Fibroblast of skin of right biceps (primary cell): ENCODE measurements at places on chromosomes 11 and 22.

GRCh38 chr11:23859087-23859486, 637.8 kb upstream of the LUZP2 start:
- no peak for DNase-seq

GRCh38 chr22:26725012-26725676, 67.8 kb downstream of the MIAT start:
- no peak for DNase-seq

- no peak for DNase-seq
Measured at GRCh38 chr11:71384561-71384960, 63.6 kb downstream of the DHCR7 start.

- DNase-seq, result no peak
Measured at GRCh38 chr11:127052404-127052803, 51.8 kb upstream of the KIRREL3 start.

GRCh38 chr11:91749251-91749650, 475.4 kb upstream of the FAT3 start:
- no peak for DNase-seq

GRCh38 chr11:76732643-76733042, 50.5 kb upstream of the TSKU start:
- no peak for DNase-seq

DNA sequence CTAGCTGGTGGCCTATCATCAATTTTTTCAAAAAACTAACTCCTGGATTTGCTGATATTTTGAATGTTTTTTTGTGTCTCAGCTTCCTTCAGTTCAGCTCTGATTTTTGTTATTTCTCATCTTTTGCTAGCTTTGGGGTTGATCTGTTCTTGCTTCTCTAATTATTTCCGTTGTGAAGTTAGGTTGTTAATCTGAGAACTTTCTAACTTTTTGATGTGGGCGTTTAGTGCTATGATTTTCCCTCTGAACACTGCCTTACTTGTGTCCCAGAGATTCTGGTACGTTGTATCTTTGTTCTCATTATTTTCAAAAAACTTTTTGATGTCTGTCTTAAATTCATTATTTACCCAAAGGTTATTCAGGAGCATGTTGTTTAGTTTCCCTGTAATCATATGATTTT, 19.1 kb downstream of the NARS2 start:
- DNase-seq, result no peak

- no peak for DNase-seq
Measured at GRCh38 chr22:32967386-32968101, 90.6 kb downstream of the SYN3 start.

DNA sequence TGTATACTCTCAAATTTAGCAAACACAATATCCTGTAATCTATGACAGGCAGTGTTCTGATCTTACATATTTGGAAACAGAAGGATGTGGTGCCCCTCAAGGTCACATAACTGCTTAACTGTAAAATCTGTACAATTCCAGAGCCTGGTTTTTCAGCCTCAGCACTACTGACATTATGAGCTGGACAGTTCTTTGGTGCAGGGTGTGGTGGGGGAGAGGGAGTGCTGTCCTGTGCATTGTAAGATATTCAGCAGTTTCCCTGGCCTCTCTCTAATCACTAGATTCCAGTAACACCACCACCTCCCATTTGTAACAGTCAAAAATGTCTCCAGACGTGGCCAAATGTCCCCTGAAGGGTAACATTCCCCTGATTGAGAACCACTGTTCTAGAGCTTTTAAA, 1.8 kb upstream of the OR5B21 start:
- no peak for DNase-seq

DNA sequence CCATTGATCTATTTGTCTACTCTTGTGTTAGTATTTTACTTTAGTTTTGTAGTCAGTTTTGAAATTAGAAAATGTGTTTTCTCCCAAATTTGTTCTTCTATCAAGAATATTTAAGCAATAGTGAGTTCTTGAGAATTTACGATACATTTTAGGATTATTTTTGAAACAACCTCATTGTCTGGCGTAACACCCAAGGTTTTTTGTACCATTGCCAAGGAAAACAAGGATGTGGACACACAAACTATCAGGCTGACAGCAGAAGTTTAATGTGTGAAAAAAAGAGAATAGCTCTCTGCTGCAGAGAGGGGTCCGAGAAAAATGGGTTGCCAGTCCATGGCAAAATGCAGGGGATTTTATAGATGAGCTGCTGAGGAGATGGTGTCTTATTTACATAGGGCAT, 865.1 kb upstream of the CNTN5 start:
- DNase-seq, result no peak

DNA sequence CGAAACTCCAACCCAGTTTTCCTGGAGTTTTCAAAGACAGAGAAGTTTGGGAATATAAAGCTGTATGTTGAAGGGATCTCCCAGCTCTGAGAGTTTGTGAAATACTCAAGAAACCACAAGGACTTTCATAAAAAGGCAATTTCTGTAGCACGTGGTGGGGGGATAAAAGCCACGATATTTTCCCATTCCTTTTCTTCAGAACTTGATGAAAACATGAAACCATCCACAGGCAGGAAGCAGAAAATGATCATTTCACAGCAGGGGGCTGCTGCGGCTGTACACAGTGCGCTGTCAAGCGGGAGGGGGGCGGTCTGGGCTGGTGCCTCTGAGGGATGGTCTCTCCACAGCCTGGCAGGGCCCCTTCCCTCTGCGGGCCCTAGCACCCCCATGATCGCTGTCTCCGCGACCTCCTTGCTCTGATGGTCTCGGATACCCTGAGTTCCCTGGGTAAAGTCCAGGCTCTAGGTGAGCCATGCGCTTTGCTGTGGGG, 423.2 kb downstream of the MN1 start:
- DNase-seq, result peak; percentile 79

DNA sequence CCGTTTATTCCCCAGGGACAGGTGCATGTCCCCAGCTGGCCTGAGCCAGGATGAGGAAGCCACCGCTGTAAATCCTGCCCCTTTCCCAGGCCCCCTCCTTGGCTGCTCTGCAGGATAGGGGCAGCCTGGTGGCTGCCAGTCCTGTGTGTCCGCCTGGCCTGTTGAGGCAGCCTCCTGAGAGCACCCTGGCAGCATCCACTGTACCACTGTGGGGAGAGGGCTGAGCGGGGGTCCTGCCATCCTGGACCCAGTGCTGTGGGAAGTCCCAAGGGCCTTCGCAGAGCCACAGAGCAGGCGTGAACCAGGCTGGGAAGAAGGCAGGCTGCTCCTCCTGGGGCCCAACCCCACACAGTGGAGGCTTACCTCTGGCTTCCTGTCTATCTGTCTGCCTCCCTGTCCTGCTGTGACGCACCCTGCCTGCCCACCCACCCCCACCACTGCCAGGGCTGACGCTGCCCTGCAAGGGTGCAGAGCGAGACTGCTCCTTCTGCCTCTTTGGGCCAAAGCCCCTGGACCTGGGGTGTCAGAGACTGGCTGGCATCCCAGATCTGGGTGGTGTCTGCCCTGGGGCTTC, 8.4 kb downstream of the KCTD17 start:
- no peak for DNase-seq

DNA sequence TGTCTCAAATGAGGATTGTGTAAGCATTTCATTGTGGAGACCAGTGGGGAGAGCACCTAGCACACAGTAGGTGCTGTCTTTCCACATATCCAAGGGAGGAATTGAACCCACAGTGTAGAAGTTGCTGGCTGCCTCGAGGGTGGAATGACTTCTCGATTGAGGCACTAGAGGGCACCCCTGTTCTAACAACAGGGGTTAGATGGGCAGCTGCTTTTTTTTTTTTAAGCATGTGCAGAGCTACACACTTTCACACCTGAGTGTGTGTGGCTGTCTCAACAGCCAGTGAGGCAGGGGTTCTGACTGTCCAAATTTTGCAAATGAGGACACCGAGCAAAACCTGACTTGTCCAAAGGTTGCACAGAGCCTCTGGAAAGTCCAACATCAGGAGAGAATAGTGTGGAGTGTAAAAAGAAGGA, 118.2 kb upstream of the CRYBB3 start:
- peak; percentile 6 for DNase-seq

DNA sequence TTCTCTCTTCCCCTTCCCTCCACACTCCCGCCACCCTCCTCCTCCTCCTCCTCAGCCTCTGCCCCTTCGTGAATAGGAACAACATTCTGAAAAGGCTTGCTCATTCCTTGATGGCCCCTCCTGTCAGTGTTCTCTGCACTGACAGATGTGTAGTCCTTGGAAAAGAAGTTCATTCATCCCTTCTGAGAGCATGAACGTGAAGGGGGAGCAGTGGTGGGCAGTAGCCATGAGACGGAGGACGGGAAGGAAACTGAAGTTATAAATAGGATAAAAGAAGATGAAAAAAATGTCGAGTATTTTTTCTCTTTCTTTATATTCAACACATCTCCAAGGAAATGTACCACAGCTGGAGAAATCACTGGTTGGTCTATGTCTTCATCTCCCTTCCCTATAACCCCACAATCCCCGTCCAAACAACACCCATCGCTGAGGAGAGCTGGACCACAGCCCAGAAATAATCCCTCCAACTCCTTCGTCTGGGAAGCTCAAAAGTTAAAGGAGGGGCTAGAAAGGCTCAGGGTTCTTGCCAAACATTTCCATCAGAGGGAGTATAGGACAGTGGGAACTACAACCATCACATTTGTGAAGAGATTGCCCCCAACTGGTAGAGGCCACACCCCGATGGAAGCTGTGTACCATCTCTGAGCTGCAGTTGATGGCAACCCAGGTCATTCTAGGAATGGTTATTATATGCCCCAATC, 33.5 kb downstream of the ETS1 start:
- peak; percentile 78 for DNase-seq

GRCh38 chr11:10375280-10375971, 70.6 kb downstream of the ADM start:
- DNase-seq, result peak; percentile 98

DNA sequence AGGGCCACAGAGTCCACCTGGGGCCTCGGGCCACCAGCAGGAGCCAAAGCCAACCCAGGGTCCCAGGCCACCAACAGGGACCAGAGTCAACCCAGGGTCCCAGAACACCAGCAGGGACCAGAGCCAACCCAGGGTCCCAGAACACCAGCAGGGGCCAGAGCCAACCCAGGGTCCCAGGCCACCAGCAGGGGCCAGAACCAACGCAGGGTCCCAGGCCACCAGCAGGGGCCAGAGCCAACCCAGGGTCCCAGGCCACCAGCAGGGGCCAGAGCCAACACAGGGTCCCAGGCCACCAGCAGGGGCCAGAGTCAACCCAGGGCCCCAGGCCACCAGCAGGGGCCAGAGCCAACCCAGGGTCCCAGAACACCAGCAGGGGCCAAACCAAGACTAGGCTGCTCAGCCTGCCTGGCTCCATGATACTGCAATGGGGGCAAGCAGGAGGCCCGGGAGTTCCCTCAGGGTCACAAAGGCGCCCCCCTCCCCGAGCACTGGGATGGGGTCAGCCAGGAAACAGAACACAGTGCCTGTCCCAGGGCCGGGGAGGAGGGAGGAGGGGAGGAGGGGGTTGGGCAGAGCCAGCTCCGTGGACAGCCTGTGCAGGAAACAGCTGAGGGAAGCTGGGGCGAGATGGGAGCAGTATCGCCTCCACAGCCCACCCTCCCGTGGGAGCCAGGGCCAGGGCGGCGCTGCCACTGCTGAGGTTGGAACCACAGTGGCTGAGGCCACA, 62.0 kb upstream of the PRR5 start:
- DNase-seq, result no peak

DNA sequence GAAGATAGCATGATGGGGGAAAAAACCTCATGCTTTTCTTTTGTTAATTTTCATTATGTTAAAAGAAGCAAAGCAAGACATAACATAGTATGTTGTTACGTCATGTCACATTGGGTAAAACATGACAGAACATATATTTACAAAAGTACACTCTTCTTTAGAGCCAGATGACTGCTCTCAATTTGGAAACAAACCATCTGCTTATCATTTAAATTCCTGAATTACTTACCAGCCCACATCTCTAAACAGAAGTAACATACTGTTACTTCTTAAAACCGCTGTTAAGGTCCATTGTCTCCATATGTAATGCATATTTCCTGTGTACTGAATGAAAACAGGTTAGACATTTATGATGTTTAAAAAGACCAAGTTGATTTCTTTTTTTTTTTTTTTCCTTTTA, 100.0 kb downstream of the TMEM135 start:
- peak; percentile 53 for DNase-seq

DNA sequence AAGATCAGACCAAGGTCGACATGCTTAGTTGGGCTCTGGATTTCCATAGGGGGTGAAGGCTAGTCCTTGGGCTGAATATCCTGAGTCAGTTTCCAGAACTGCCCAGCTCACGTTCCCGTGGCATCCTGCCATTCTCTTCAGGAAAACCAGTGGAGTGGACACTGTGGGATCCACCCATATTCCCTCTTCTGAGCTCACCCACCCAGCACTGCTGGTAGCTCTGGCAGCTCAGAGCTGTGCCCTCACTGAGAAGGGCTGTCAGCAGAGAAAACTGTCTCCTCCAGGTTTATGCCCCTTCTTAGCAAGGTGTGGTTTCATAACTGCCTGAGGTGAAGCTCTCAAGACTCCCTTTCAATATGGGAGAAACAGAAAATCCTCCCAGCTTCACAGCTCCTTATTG, 111.7 kb downstream of the GGTLC2 start:
- DNase-seq, result no peak

- peak; percentile 20 for DNase-seq
Measured at GRCh38 chr22:41132550-41132949, 40.2 kb downstream of the EP300 start.

- no peak for DNase-seq
Measured at GRCh38 chr22:32271389-32271788, 16.2 kb upstream of the SLC5A4 start.

GRCh38 chr11:117818041-117818873, 6.3 kb downstream of the FXYD2 start:
- peak; percentile 28 for DNase-seq

DNA sequence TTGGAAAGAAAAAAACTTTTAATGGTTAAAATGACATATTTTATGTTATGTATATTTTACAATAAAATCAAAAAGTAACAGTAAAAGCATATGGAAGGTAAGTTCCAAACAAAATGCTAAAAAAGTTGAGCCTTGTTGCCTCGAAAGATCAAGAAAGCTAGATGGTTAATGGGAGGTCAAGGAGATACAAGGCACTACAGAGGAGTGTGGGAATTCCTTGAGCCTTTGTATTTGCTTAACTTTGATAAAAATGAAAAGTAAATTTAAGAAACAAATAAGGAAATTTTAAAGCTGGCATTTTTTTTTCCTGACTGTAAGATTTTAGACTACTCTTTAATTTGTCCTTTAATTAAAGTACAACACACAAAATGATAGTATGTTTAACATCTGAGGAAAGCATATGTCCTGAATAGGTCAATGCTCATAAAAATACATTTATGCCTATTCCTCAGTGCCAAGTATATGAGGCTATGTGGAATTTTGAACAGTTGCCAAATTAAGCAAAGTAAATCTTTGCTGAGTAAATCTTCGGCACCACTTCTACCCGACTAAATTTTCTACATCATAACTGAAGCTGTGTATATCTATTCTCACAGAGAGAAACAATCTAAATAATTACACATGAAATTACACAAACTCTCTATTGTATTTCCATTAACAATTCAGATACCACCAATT, 108.8 kb downstream of the TTC28 start:
- DNase-seq, result no peak

DNA sequence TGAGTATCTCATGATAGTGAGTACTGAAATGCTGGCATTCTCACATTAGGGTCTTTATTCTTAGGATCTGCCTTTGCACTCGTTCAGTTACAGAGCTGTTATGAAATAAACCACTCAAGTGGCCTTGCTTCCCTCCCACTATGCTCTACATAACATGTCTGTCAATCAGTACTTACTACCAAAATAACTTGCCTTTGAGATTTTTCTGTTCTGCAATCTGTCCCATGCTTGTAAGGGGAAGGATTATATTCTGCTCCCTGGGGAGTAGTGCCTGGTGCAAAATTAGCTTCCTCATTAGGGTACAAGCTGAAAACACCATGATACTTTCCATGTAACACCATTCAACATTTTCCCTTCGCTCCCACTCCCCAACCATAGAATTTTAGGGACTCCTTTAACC, 1.9 kb upstream of the GRAP2 start:
- DNase-seq, result no peak
